ENCODE measurements at places on chromosomes 1 and 21.

DNA sequence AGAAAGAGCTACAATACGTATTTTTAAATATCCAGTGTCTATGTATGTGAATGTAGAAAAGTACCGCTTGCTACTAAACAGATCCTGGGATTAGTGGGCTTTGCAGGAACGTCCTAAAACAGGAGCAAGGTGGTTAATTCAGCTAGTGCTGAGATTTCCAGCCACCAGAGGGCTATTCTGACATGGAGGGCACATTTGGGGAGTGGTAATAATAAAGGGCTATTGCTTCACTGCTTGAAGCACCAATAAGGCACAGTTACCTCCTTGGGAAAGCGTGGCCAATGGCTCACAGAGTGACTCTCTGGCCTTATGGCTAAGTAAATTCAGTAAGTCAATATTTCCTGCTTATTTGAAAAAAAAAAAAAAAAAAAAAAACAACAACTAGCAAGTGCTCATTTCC, 152.4 kb downstream of the GABPA start:
- DNase-seq = no peak

DNA sequence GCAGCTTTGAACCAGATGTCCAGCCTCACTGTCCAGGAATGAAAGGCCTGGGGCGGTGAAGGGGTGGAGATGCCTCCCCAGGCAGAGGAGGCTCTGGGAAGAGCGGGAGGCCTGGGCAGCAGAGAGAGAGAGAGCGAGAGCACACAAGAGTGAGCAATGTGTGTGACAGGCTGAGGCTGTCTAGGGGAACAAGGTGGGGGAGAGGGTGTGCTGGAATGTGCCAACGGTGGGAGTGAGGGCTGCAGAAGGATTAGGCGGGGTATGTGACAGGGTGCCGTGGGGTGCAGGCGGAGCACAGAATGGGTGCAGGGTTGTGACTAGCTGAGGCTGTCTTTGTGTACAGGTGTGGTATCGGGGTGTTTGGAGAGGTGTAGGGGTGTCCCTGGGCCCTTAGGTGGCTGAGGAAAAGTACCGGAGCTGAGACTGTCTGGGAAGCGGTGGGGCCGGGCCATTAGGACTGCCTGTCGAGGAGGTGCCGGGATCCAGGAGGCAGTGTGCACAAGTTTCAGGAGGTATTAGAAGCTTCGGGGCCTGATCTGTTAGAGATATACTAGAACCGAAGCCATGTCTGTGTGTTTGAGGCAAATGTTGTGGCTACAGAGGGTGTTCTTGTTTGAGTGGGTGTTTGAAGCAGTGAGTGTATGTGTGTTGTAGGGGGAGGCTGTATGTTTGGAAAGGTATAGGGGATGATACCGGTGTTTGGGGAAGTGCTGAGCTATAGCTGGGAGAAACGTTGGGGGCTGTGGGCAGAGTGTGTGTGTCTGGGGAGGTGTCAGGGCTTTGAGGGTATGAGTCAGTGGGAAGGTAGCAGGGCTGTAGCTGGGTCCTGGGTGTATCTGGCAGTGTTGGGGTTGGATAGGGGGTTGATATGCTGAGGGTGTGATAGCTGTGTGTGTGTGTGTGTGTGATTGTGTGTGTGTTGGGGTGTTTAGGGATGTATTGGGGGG, 9.1 kb downstream of the AHDC1 start:
- DNase-seq = no peak

GRCh38 chr1:164726235-164726634, 167.3 kb downstream of the PBX1 start:
- no peak for DNase-seq

GRCh38 chr1:150578272-150579109, 919 bp downstream of the MCL1 start:
- DNase-seq = no peak

DNA sequence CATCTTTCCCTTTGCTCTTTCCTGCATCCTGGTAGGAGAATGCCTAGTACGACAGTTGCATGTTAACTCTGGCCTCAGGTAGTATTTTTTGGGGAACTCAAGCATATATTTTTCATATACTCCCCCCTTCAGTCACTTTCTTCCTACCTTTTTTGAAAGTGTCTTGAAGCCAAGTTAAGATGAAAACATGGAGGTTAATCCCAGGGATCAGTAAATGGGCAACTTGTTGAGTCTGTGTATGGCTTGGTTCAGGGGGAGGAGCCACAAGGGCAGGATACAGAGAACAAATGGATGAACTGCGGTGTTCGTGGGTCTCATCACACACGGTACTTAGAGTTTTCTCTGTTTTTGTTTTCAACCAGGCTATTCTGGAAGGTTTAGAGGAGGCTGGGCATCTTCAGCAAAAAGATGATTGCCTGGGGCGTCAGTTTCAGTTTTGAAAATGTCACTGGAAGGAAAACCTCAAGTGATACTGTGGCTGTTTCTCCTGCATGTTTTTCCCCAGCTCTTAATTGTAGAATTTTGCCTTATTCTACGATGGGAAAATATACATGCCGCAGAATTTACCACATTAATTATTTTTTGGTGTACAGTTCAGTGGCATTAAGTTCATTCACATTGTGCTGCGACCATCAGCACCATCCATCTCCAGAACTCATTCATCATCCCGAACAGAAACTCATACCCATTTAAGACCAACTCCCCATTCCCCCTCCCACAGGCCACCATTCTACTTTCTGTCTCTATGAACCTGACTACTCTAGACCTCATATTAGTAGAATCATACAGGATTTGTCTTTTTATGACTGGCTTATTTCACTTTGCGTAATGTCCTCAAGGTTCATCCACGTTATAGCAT, 71.5 kb downstream of the MAP10 start:
- no peak for DNase-seq

DNA sequence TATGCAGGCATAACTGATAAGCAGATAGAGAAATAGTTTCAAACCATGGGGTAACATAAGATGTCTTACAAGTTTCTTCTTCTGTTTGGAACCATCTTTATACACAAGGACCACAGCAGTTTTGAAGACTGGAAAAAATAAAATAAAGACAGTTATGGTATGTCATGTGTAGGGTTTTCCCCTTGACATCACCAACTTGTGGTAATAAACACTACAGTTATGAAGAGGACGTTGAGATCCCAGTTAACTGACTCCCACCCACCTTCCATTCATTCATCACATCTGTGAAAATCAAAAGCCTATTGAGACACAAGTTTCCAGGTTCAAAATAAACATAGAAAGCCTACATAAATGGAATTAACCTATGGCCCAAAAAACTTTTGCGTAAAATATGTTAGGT, 92.5 kb upstream of the KRTAP19-8 start:
- DNase-seq = no peak

GRCh38 chr1:30727824-30728223, 4.4 kb upstream of the MATN1 start:
- no peak for DNase-seq

DNA sequence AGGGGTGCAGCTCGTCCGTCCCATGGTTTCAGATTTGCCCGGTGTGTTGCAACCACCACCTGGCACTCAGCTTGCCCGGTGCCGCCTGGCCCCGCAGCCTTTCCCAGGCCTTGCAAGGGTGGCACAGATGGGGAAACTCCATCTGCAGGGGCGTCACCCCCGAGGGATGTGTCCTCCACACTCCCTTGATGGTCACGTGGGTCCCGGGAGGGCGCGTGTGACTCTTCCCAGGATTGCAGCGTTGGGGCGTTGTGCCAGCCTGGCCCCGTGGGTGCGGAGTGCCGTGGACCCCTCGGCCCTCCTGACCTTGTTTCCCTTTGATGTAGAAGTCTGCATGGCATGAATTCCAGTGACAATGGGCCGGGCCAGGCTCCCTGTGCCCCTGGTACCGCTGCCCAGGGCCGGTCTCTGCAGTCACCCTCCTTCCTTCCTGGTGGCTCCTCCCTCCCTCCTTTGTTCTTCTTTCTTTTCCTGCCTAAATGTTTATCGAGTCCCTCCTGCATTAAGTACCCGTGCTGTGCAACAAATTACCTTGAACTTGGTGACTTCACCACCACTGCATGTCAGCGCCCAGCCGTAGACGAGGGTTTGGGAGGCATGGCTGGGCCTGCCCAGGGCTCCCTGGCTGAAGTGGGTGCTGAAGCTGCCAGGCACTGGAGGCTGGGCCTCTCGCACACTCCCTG, 22.9 kb downstream of the RRP1 start:
- no peak for DNase-seq

- DNase-seq = no peak
Observed at GRCh38 chr1:33397994-33398393, 32.9 kb downstream of the PHC2 start.

- no peak for DNase-seq
Observed at GRCh38 chr1:104402178-104402577, 652.5 kb downstream of the AMY1C start.

- no peak for DNase-seq
Observed at GRCh38 chr1:210233216-210233494, 559 bp downstream of the SERTAD4 start.

- DNase-seq = no peak
Observed at GRCh38 chr21:27571706-27572105, 604.8 kb upstream of the ADAMTS5 start.

- DNase-seq = no peak
Observed at GRCh38 chr1:56436296-56436695, 143.1 kb downstream of the PLPP3 start.

DNA sequence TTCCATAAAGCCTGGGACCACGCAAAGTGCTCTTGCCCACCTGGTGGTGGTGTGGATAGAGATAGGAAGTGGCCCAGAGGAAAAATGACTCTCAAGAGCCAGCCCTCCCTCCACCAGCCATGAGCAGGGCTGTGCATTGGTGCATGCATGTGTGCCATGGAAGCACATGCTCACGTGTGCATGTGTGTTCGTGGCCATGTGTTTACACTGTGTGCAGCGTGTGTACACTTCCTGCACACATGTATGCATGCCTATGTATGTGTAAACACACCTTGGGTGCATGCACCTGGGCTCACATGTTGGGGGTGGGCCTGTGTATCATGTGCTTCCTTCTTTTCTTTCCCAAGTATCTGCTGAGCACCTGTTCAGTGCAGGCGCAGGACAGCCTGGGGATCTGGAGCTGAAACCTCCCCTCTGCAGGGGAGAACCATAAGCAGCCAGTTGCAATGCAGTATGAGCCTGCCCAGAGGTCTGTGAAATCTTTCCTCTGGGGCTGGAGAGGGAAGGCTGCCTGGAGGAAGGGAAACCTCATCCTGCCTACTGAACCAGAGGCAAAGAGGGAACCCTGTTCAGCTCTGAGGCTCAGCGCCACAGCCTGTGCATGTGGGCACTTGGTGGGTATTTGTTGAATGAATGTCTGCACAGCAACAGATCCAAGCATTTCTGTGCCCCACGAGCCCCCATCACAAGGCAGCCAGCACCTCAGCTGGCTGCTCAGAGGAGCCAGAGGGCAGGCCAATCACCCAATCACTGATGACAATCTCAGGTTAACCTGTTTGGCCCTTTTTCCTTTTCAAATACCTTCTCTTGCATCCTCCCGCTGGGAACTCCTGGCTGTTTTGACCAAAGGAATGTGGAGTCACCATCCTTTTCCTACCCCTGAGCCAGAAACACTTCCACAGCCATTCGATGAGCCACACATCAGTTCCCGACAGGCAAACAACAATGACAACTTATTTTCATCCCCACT, 327.0 kb downstream of the NPHP4 start:
- DNase-seq = no peak

- no peak for DNase-seq
Observed at GRCh38 chr1:210814382-210815123, 319.4 kb downstream of the KCNH1 start.

- DNase-seq = no peak
Observed at GRCh38 chr1:14136152-14136763, 436.3 kb downstream of the PRDM2 start.

GRCh38 chr1:175388285-175388684, 195.7 kb upstream of the KIAA0040 start:
- no peak for DNase-seq

DNA sequence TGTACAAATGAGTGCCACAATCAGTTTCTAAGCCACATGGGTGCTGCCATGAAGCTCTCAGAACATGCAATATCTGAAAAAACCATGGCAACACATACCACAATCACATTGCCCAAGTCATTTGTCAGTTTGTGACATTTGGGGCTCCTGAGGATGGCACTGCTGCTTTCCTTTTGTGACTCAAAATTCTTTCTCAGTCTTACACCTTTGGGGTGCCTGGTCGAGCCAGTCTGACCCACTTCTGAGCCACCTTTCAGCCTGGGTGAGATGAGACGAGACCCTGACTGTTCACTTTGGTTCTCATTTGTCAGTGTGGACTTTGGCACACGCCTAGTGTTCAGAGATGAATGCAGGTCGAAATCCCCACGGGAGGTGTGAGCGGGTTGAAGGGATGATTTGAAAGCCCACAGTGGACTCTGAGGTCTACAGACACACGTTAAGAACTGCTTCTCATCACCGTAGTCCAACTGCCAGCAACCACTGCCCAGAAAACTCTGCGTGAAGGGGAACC, 8.0 kb downstream of the BATF3 start:
- no peak for DNase-seq

- no peak for DNase-seq
Observed at GRCh38 chr1:226704169-226704937, 34.7 kb downstream of the ITPKB start.

GRCh38 chr1:66397192-66397591, 136.8 kb upstream of the SGIP1 start:
- no peak for DNase-seq

GRCh38 chr21:40668555-40669275, 178.2 kb downstream of the DSCAM start:
- no peak for DNase-seq

DNA sequence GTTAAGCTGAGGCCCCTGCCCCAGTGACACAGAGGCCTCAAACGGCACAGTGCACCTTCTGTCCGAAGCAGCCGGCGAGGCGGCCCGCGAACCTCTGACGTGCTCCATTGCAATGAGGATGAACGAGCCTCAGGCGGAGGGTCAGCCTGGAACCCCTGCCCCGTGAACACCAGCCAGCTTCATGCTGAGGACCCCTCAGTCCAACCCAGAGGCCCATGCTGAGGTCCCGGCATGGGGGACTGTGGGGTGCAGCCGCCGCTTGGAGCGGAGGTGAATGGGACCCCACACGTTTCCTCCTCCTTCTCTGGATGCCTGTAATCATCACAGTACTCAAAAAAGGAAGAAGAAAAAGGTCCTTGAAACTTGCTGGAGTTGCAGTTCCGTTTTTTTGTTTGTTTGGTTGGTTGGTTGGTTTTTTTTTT, 62.1 kb downstream of the PRKCZ start:
- DNase-seq = no peak

- DNase-seq = no peak
Observed at GRCh38 chr1:173572201-173572873, 30.5 kb downstream of the SLC9C2 start.

- no peak for DNase-seq
Observed at GRCh38 chr1:186482661-186483255, 21.8 kb upstream of the PDC start.

DNA sequence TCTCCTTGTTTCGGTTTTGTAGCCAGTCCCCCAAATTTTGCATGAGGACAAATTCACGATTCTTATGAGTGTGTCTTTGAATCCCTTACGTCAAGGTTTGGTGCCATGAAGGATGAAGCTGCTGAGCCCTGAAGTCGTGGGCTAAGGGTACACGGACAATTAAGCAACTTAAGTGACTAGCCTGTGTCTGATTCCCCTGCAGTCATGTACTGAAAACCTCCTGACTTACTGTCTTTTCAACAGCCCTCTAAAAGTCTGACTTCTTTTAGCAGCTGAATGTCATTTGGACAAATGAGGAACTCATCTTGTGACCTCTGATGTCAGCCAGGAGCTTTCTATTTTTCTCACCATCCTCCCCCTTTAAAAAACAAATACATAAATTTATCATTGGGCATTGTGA, 27.1 kb upstream of the C1orf105 start:
- no peak for DNase-seq

Measured in stimulated activated CD4-positive, alpha-beta T cell treated with anti-CD3 and anti-CD28 coated beads, Interleukin-1b, Interleukin-23, amount 100 ng/mL, for 1 hour (primary cell).